ENCODE measurements at places on chromosomes 6 and 20.

DNA sequence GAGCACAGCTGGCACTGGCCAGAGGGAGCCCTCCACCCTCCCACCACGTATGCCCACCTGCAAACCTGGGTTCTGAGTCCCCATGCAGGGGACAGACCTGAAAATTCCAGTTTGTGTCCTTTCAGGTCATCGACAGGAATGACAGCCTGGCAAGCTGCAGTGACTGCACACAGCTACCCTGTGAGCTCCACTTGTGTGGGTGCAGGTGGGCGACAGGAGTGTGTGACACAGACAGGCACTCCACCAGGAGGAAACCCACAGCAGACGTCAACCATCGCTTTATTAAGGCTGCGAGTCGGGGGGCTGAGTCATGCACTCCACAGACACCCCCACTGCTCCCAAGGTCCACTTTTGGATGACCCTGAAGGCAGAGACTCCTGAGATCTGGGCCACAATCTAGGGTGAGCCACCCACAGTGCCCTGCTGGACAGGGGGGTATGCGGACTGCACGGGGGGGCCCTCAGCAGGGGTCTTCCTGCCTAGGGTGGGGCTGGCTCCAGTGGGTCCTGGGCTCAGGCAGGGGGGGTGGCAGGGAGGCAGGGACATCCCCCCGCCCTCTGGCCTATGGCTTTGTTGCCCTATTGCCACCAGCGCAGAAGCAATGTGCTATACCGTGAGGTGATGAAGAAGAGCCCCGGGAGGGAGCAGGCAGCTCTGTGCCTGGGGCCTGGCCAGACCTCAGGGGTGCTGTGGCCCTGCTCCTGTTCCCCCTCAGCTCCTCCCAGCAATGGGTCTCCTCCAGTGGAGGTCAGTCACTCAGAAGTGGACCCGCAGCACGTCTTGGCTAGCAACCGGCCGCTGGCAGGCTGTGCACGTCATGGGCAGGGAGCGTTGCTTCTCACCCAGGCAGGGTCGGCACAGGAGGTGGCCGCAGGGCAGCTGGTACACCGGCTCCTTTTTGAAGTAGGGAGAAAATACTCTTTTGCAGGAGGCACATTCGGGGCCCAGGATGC lies 25.1 kb upstream of the AVP start:
- no peak for DNase-seq

- no peak for DNase-seq
Observed at GRCh38 chr20:57335392-57335791, 5.8 kb downstream of the SPO11 start.

DNA sequence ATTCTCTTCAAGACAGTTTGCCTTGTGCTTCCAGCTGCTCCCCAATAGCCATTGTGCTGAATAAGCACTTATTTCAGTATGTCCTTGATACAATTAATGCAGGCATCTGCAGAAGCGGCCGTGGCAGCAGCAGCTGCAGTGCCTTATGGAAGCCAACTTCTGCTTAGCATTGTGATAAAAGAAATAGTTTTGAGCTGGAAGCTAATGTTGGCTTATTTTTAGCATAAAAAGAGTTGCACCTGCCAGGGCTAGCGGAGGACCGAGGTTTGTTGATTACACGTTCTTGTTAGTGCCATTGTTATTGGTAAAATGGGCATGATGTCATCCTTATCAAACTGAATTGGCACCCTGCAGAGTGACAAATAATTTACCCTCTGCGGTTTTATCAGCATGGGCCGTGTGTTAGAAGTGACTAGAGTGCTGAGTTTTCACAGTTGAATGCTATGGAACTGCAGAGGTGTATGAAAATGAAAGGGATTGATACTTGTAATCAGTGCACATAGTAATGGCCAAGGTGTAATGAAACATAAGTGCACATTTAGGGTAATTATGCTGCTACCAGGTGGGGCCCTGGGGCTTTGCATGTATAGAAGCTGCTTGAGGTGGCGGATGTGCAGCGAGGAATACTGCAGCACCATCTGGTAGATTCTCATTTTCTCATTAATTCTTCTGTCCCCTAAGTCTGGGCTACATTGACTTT lies 334.3 kb downstream of the CDKAL1 start:
- DNase-seq: no peak

DNA sequence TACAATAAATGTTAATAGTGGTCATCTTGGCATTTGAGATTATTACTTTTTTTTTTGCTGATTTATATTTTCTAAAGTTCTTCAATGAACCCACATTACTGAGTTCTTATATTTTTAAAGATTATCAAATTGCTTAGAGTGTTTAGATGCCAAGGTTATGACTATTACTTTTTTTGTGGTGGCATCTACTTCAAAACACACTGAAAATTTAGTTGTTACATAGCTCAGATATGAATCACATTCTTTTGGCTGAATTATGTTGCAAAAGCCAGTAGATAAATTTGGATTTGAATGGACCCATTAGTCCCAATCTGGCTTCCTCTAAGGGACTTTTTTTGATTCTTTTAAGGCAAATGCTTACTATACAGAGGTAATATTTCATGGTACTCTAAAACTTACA lies 8.9 kb downstream of the UTRN start:
- no peak for DNase-seq

GRCh38 chr6:132369526-132369925 lies 31.7 kb downstream of the MOXD1 start:
- no peak for DNase-seq

DNA sequence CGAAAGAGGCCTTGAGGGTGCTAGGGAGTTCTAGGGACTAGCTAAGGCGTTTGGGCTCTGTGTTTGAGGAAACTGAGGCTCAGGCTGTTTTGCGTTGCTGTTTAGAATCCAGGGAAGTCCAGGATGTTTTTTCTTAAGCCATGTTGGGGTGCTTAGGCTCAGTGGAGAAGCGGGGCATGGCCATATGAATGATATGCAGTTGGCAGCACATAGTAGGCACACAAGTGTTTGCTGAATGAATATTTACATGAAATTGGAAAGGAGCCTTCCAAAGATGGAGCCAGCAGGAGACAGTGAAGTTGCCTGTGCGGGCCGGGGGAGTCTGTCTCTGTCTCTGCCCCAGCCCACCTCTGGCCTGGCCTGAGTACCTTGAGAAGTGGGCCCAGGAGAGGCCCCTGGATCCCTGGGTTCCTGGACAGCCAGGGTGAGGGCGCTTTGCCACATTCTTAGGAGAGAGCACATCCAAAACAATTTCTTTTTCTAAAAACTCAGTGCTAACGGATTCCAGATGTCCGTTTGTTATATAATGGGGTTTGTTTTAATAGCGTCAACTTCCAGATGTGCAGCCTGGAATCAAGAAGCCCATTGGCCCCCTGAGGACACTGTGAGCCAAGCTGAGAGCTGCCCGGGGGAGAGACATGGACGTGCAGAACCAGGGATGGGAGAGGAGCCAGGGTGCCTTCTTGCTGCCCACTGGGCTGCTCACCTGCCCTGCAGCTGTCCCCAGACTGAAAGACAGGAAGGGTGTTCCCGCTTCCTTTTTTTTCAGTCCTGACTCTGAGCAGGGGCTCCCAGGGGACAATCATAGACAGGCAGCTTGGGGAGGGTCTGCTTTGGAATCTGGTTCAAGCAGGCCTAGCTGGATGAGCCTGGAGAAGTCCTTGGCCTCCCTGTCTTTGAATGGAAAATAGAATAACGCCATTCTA lies 20.1 kb upstream of the EMILIN3 start:
- no peak for DNase-seq

GRCh38 chr20:25233016-25233772 lies 14.7 kb upstream of the PYGB start:
- DNase-seq: no peak

Data from effector CD4-positive, alpha-beta T cell (primary cell).